Right atrium auricular region (tissue), 2 donors: ENCODE measurements at places on chromosomes 3 and 15. TPM values are rescaled to one million over a fixed set of nuclear protein-coding genes. Genes with fewer than 3 reads are reported as not detected.
A peak's percentile ranks its signal among the peaks of the same experiment; 100 is the strongest.

DNA sequence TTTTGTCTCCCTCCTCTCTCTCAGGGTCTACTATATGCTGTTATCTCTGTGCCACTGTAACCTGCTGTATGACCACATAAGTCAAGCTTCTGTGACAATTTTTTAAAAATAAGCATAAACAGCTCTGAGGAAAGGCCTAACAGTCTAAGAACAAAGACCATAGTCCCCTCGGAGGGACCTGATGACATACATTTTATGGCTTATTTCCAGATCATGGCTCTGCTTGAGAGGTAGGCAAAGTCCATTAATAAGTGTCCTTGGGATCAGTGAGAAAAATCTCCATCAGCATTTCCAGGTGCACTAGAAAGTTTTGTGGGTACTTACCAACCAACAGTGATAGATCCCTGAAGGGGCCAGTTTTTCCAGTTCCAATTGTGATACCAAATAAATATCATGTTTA lies 123.8 kb downstream of the TNIK start:
- no peaks in the 10 kb centered on the region for H3K36me3 ChIP-seq
- H3K27ac ChIP-seq: no peak overlapping the region
- DNase-seq: no peak
- H3K27me3 ChIP-seq: no peaks in the 10 kb centered on the region

DNA sequence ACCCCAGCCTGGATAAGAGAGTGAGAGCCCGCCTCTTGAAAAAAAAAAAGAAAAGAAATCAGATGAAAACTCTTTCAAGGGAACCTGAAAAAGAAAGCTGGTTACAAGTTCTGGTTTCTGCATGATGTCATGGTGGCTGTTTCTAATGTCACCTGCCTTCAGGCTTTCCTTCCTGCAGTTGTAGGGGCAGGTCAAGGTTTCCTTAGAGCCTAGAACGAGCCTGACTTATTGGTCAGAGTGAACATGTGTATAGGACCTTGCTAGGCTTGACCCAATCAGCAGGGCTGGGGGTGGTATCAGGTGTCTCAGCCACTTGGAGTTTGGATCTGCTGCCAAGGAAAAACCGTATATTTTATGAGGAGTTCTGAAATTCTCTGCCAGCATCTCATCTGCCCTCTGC lies 3.8 kb downstream of the IVD start:
- peaks cover 27% of the 10 kb centered on the region for H3K36me3 ChIP-seq
- H3K4me3 ChIP-seq: no peak overlapping the region
- DNase-seq: no peak
- H3K4me1 ChIP-seq: no peaks in the 10 kb centered on the region
- no peaks in the 10 kb centered on the region for H3K27me3 ChIP-seq

- no peaks in the 10 kb centered on the region for H3K36me3 ChIP-seq
- H3K27ac ChIP-seq: no peak overlapping the region
- DNase-seq: no peak
- no peak overlapping the region for H3K4me3 ChIP-seq
- H3K27me3 ChIP-seq: no peaks in the 10 kb centered on the region
Measured at GRCh38 chr3:170475092-170475685, 56.5 kb downstream of the CLDN11 start.

GRCh38 chr3:158395421-158395820 lies 175.6 kb upstream of the MLF1 start:
- H3K4me1 ChIP-seq: no peaks in the 10 kb centered on the region
- no peak for DNase-seq
- H3K27me3 ChIP-seq: no peaks in the 10 kb centered on the region
- H3K36me3 ChIP-seq: no peaks in the 10 kb centered on the region
- no peak overlapping the region for H3K4me3 ChIP-seq

Gene ECE2
- 1.6 TPM for total RNA-seq

GRCh38 chr3:41018855-41019254 lies 180.4 kb upstream of the CTNNB1 start:
- H3K27me3 ChIP-seq: no peaks in the 10 kb centered on the region
- DNase-seq: no peak
- no peak overlapping the region for H3K4me3 ChIP-seq

Gene CFAP91
- total RNA-seq: 3.1 TPM

Gene SAMMSON
- total RNA-seq: not detected

Gene MYL3
- 208 TPM for total RNA-seq

Gene SGO1
- not detected for total RNA-seq

Gene TEX55
- total RNA-seq: not detected

DNA sequence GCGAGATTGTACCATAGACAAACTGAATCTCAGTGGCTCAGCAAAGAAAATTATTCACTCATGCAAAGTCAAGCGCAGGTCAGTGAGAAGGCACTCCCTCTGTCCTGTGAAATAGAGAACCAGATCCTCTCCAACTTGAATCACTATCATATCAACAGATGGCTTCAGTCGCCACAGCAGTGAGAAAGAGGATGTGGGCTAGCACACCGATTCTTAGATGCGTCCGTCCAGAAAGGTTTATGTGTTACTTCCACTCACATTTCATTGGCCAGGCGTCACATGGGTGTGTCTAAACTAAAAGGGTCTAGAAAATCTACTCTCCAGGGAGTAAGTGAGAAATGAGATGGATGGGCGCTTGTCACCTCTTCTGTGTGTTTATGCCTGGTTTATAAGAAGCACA lies 141.6 kb upstream of the KBTBD8 start:
- H3K4me1 ChIP-seq: no peaks in the 10 kb centered on the region
- H3K27ac ChIP-seq: no peak overlapping the region
- no peaks in the 10 kb centered on the region for H3K27me3 ChIP-seq

- H3K36me3 ChIP-seq: no peaks in the 10 kb centered on the region
- H3K4me3 ChIP-seq: peak overlapping the region; percentile 86
- no peak for DNase-seq
- H3K4me1 ChIP-seq: no peaks in the 10 kb centered on the region
Measured at GRCh38 chr3:120095979-120096426, 1.8 kb upstream of the GSK3B start.

GRCh38 chr3:13852638-13853009 lies 27.2 kb downstream of the WNT7A start:
- no peak overlapping the region for H3K27ac ChIP-seq
- H3K4me1 ChIP-seq: no peaks in the 10 kb centered on the region
- H3K36me3 ChIP-seq: no peaks in the 10 kb centered on the region
- H3K27me3 ChIP-seq: no peaks in the 10 kb centered on the region
- no peak for DNase-seq
- no peak overlapping the region for H3K4me3 ChIP-seq
